NCI-H2227 treated with DMSO at 0.1 percent for 48 hours (cell line): ENCODE measurements at places on chromosomes 4 and X.

GRCh38 chr4:26992657-26993361, 132.2 kb downstream of the STIM2 start:
- no peak for DNase-seq

GRCh38 chr4:40212674-40213527, 16.1 kb downstream of the RHOH start:
- DNase-seq, result no peak

DNA sequence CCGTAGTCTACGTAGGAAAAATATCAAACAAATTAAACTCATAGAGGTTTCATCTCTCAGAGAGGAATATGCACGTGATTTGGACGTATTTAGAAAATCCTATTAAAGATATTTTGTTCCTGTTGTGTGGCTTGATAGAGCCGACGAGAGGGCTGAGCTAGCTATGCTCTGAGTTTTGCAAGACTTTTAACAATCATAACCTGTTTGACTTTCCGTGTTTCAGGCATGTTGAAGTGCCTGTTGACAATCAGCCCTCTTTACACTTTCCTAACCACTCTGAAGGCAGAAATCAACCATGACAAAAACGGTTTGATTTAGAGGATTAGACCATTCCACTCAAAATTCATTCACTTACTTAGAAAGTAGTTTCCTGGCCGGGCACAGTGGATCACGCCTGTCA, 297.3 kb downstream of the ASMT start:
- DNase-seq, result no peak

- no peak for DNase-seq
Measured at GRCh38 chr4:83686166-83686565, 150.3 kb downstream of the GPAT3 start.

- DNase-seq, result no peak
Measured at GRCh38 chr4:186936496-186937375, 213.1 kb upstream of the FAT1 start.

DNA sequence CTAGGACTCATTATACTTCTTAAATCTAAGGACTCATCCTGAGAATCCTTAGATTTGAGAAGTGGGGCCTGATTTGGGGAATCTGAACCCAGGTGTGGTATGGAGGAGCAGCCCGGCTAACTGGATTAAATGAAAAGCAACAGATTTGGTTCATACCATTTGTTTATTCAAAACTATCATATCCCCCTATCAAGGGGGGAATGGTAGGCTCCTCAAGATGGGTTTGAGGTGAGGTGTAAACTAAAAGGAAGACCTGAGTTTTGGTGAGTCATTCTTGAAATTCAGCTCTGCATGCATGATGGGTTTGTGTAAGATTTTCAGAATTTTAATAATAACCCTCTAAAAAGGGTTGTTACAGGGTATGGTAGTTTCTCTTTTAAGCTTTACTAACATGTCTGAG, 53.4 kb downstream of the CASP6 start:
- no peak for DNase-seq

DNA sequence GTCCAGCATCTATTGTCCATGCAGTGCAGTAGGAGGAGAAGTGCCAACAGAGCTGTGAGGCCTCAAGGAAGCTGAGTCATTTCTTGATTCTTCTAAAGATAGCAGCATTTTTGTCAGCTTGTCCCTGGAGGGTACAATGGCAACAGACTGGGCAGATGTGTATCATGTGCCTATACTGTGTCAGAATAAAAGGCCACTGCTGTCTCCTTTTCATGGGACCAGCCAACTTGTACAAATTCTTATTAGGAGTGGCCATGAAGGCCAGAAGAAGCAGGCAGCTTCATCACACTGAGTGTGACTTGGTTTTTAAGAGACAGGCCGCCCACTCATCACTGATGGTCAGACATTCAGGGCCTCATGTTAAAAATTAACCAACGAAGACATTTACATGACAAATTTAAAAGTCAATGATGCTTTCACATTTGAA, 185.0 kb upstream of the FAM241A start:
- DNase-seq, result no peak

- DNase-seq, result peak; percentile 80
Measured at GRCh38 chrX:69130439-69130838, 34.8 kb downstream of the PJA1 start.

DNA sequence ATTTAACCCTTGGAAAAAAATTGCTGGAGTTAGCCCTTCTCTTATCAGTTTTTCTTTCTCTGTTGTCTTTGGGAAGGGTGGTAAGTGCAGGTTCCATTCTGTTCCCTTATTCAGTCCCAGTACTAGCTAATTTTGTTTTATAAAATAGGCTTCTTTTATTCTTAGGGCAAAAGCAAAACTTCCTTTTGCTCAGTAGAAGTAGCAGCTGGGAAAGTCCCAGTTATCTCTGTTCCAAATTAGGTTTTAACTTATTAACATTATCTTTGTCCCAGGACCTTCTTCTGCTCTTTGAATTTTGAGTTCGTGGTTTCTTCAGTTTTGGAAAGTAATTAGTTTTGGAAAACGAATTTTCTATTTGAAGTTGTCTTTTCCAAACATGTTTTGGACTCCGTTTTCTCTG, 61.1 kb downstream of the BANK1 start:
- DNase-seq, result no peak

DNA sequence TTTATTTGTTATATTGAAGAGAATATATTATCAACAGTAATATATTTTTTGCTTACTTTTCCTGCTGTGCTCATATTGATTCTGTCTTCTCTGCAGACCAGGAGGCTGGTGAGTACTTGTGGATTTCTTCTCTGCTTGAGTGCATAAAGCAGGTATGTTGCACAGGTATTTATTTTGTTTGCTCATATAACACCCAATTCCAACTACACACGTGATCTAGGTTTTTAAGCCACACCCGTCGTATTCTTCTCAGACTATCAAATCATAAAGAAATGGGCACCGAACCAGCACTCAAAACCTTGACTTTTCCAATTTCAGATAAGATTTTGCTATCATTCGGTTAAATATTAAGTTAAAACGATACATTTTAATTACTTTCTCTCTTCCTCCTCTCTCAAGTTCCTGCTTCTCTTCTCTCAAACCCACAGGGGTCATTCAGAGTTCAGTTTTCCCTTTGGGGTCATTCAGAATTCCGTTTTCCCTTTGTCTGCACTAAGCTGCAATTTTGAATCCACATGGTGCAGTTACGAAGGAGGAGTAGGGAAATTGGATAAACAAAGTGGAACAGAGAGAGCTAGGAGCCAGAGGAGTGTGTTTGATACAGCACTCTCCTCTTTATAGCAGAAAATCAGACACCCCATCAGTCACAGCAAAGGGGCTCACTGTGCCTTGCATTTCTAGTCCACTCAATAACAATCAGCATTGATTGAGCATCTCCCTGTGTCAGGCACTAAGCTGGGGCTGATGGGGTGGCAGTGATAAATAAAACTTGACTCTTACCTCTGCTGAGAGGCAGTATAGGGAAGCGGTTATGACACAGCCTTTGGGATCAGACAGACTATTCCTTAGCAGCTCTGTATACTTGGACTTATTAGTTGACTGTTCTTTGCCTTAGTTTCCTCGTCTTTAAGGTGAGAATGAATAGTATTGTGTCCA, at the start of gene ADH1C:
TSS of gene ADH1C (minus strand) at position 145 of the 936 bp plus-strand sequence. CDS start at position 74, 71 bp downstream.
- no peak for DNase-seq

- no peak for DNase-seq
Measured at GRCh38 chrX:8090482-8090881, 80.6 kb downstream of the VCX2 start.

DNA sequence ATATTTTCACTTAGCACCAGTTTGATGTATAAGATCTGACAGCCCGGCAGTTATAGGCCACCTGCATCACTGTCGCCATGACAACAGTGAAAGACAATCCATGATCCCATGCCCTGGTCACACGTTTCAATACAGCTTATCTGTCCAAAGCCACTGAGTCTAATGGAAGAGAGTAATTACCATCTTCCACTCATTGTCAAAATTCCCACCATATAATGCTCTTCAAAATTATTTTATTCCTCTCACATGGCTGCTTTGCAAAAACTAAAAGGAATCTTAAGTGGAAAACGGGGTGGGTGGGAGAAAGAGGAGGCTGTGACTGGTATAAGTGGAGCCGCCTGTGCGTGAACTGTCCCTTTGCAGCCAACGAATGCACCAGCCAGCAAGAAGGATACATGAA, 44.2 kb downstream of the MAML3 start:
- DNase-seq, result peak; percentile 71

- no peak for DNase-seq
Measured at GRCh38 chrX:133796282-133796681, 189.1 kb downstream of the GPC3 start.

GRCh38 chrX:121114691-121115090, 67.3 kb downstream of the GLUD2 start:
- no peak for DNase-seq

- DNase-seq, result no peak
Measured at GRCh38 chr4:91127831-91128230, 1000.6 kb downstream of the CCSER1 start.

DNA sequence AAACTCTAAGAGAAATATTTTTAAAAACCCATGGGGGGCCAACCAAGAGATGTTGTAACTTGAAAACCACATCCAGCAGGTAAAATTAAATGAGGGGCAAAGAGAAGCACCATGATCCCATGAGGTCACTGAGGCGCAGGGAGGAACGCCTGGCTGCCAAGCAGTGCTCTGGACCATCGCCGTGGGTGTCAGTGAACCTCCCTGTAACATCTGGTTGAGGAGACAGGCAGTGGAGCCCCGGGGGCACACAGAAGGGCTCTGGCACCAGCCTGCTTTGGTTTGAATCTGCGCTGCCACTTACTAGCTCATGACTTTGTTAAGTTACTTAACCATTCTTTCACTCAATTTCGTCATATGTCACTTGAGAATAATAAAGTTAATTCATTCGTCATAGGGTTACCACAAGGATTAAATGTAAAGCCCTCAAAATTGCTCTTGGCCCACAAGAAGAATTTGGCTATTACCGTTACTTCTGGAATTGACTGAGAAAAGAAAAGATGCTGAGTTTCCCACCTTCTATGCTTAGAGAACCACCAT, 41.6 kb upstream of the SLC25A4 start:
- DNase-seq, result no peak
